Smooth muscle cell of the coronary artery (primary cell): ENCODE measurements at places on chromosomes 1 and 21. TPM values are rescaled to one million over a fixed set of nuclear protein-coding genes. Genes with fewer than 3 reads are reported as not detected.

The KRTAP19-3 gene
- not detected in 2 replicates for total RNA-seq

The NEGR1 gene
- 2.7 and 7.6 TPM in 2 replicates for total RNA-seq

The KIF21B gene
- total RNA-seq = under 0.01 and 0.23 TPM in 2 replicates

The FBXO2 gene
- 0.75 and 8.5 TPM in 2 replicates for total RNA-seq

The ZZZ3 gene
- 48.8 and 48.9 TPM in 2 replicates for total RNA-seq

The ADORA1 gene
- under 0.01 and 14.6 TPM in 2 replicates for total RNA-seq

The RGL1 gene
- 20.1 and 25.3 TPM in 2 replicates for total RNA-seq
